ENCODE measurements at places on chromosomes 4 and X.

GRCh38 chr4:138063581-138063980 lies 178.6 kb downstream of the SLC7A11 start:
- no peak for DNase-seq

GRCh38 chr4:5959211-5959982 lies 58.8 kb downstream of the C4orf50 start:
- no peak for DNase-seq

DNA sequence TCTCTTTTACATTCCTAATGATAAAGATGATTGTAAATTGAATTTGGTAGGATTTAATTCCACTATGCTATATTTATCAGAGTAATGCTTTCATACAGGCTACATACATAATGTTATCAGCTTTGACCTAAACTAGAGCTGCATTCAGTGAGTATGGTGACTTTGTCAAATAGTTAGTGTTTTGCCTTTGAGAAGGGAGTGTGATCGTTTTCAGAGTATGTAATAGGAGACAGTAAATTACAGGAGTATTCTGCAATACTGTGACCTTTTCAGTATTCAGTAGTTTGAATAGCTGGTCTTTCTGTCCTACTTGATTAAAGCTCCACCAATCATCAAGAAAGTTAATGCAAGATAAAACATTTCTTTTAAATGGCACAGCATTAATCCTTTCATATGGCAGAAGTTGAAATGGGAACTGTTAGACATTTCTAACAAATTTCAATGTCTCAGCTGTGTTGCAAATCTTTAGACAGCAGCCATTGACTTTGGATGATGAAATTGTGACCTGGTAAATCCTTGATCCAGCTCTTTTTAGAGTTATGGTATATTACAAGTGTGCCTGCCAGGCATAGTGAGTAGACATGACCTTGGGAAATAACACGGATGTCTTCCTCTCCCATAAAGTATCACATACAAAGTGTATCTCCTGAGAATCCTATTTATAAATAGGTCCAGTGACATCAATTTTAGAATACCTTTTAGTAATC lies 455.3 kb downstream of the KCTD8 start:
- DNase-seq: no peak

DNA sequence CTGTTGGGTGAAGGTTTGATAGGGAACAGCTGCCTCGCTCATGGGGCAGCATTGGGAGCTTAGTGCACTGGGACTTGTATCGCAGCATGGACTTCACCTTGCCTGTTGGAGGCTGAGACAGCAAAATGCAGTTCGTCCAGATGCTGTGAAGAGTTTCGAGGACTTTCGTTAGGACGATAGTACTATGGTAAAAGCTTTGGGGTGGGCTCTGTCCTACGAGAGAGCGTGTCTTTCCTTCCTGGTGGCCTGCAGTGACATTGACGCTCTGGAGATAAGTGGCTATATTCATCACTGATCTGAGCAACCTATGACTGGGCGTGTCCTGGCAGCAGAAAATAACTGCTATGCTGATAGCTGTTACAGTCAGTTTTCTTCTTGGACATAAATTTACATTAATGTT lies 44.8 kb downstream of the ARHGAP10 start:
- no peak for DNase-seq

DNA sequence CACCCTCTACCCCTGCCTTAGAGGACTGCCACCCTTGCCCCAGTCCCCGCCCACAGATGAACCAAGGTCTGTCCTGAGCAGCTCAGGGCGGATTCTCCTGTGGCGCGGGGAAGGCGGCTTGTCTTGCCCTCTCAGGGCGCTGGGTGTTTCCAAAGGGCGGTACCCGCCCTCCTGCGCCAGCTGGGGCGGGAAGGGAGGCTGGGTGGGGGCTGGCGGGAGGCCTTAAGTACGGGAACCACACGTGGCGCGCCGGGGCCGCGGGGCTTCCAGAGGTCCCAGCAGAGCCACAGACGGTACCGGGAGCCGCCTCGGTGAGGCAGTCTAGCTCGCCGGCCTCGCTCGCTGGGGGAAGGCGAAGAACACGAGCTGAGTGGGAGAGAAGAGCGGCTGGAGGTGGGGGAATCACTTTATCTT lies 361.1 kb downstream of the MID1IP1 start:
- DNase-seq: peak; percentile 64

- peak; percentile 14 for DNase-seq
Observed at GRCh38 chr4:24473309-24473721, 111.0 kb downstream of the DHX15 start.

DNA sequence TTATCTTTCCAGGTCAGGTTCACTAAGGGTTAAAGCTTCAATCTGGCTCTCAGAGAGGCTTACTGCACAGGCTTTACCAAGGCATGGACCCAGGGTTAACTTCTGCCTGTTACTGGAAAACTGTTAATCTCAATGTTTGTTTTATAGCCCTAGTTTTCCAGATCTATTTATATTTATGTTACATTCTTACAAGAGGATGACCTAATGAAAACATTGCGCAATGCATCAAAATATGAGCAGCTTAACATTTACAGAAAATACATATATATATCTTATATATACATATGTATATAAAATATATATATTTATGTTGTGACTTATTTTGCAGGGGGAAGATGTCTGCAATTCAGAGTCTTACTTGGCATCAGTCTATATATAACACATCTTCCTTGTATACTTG lies 112.3 kb downstream of the PCDH19 start:
- no peak for DNase-seq

GRCh38 chrX:102491766-102492165 lies 20.2 kb upstream of the TCP11X2 start:
- no peak for DNase-seq

DNA sequence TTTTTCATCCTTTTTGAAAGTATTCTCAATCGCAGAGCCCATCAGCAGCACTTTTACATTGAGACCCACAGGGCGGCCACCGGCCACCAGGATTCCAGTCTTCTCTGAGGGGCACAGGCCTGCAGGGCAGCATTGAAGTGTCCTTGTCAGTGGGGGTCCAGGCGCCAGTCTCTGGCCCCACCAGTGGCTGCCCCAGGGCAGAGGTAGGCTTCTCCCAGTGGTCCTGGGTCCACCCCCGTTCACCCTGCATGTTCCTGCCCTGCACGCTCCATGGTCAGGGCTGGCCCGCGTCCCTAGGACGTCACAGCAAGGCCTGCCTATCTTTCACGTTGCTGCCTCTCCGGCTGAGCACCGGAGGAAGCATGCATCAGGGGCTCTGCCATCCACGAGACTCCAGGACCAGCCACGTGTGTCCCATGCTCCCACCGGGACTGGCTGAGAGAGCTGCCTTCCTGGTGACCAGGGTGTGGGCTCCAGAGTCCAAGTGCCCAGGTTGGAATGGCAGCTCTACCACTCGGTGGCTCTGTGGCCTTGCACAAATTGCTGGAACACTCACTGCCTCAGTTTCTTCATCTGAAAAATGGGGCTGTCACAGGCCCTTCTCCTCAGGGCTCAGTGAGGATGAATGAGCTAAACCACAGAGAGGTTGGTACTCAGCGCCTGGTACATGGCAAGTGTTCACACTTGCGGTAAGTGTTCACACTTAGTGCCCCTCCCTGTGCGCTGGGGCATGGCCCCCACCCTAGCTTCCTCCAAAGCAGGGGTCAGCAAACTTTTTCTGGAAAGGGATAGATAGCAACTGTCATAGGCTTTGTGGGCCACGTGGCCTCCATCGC lies 30.7 kb upstream of the JAKMIP1 start:
- DNase-seq: no peak

DNA sequence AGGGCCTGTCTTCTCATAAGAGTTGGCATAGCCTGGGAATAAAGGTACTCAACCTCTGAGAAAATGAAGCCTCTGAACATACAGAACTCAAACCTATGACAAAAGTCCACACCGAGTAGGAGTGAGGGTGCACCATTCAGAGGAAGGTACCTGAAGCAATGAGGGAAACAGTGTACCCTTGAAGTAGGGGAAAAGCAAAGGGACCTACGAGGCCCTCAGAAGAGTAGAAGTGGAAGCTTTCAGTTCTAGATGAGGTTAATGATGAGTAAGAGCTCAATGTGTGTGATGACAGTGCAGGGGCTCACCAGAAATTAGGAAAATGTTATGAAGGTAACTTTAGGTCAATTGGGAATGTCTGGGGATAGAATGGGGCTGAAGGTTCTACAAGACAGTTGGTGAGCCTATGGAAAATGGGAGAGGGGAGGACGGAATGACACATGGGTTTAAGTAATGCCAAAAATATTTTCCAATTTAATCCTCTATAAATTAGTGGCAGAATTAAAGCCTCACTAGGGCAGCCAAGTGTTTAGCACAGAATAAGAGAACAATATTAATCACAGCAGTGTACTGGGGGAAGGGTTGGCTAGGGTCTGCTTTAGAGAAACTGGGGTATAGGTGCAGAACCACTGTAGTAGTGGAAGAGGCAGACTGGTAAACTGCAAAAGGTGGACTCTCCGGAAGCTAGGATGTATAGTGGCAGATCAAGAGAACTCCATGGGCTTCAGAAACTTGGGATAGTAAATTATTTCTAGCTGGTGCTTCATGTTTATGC lies 39.8 kb downstream of the RAB33A start:
- DNase-seq: no peak

- no peak for DNase-seq
Observed at GRCh38 chr4:14188214-14188613, 560.7 kb upstream of the BOD1L1 start.

DNA sequence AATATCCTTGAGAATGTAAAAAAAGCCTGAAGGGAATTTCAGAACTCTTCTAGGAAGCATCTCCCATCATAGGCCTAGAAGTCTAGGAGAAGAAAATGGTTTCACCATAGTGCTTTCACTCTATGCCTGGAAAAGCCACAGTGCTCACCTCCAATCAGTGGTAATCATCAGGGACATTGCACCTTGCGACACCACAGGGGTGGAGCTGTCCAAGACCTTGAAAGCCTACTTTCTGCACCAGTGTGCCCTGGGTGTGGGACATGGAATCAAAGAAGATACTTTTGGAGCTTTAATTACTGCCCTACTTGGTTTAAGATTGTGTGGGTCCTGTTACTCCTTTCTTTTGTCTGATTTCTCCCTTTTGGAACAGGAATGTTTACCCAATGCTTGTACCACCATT lies 146.8 kb upstream of the NDST4 start:
- DNase-seq: no peak

GRCh38 chr4:168509786-168510185 lies 12.9 kb downstream of the PALLD start:
- DNase-seq: peak; percentile 24

GRCh38 chr4:79495447-79495846 lies 87.4 kb upstream of the GK2 start:
- DNase-seq: no peak

DNA sequence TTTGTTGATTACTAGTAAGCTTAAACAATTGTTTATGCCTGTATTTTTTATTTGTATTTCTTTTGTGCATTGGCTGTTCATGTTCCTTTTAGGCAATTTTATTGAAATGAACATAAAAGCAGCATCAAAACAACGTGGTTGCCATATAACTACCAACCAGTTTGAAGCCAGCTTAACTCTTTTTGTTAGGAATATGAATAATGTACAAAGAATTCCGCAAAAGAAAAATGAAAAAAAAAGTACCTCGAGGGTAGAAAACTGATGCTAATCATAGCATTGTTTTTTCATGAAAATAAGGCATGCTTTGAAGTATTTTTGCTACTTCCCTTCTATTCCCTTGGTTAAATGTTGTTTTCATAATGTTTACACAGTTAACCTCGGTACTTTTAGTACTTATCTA lies 1024.0 kb upstream of the SLIT2 start:
- no peak for DNase-seq

DNA sequence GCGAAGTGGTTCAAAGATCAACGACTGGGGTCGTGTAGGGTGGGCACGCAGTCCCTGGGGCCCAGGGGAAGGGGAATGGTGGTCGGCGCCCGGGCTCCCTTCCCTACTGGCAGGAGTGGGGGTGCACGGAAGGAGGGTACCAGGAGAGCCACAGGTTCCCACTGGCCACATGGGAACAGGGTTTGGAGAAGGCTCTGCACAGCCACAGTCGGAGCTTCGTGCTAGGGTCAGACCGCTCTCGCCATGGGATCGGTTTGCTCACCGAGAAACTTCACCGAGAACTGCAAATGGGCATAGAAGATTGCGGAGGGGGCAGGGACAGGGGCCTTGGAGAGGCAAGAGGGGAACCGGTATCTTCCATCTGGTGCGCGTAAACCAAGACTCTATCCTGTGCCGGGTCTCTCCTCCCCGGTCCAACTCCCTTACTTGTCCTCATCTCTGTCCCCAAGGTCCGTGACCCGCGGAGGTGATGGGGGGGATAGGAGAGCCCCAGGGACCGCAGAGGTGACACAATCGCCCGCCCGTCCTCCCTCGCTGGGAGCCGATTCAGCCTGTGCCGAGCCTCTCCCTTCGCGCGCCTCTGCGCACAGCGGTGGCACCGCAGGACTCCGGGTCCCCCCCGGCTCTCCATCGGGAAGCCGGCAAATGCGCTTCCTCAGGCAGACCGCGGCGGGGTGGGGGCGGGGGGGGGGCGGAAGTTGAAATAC lies 1.0 kb downstream of the SCD5 start:
- peak; percentile 4 for DNase-seq

DNA sequence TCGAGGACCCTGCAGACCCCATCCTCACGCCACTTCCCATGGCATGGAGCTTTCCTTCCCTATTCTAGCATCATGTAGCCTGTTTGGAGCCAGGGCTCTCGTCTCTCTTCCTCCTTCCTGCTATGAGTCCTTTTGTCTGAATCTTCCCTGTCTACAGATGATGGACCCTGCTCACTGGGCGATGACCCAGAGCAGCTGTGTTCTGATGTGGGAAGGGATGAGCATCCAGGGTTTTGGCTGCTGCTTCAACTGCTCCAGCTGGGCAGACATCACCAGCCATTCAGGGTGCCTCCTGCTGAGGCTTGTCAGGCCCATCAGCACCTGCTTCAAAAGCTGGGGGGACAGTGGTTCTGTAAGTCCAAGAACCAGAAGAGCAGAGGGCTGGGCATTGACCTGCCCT lies 3.2 kb upstream of the CCKAR start:
- no peak for DNase-seq

- DNase-seq: no peak
Observed at GRCh38 chr4:13233755-13234154, 250.4 kb downstream of the RAB28 start.

DNA sequence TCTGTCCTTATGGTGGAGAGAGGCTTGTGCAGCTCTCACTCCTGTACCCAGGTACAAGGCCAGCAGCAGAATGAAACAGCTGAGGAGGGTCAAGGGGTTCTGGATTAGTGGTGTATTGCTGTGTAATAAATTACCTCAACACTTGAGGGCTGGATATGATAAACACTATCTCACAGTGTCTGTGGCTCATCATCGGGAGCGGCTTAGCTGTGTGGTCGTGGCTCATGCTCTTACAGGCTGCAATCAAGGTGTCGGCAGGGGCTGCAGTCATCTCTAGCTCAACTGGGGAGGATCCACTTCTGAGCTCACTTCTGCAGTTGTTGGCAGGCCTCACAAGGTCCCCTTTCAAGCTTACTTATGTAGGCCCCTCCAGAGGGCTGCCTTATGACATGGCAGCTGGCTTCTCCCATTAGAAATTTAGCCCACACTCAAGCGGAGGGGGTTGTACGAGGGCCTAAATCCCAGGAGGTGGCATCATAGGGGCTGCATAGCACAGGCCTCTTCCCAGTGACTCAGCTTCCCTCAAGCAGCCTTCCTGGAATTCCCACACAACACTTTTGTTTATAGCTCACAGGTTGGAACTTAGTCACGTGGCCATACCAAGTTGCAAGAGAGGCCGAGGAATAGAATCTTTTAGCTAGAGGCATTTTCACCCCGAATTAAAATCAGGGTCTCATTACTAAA lies 148.2 kb upstream of the RPS6KA3 start:
- no peak for DNase-seq
